ENCODE measurements at places on chromosomes 12 and 14. TPM values are rescaled to one million over a fixed set of nuclear protein-coding genes. Genes with fewer than 3 reads are reported as not detected.

RERG gene
- not detected for total RNA-seq

DHRS2 gene
- 3.1 TPM for total RNA-seq

- DNase-seq: no peak
These were observed 147.9 kb downstream of the RPS29 start for GRCh38 chr14:49438256-49438770.

DNA sequence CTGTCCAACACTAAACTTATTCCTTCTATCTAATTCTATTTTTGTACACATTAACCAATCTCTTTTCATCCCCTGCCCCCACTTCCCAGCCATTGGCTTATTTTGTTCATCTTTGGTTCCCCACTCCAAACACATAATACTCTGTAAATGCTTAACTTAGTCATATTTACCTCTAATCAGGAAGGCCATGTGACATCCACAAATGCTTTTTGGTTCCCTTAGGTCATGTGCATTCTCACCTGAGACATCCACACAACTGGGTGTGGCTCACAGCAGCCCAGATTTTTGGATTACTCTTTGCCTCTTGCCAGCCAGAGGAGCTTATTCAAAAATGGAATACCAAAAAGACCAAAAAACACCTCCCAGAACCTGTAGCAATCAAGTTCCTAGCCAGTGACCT, 28.4 kb downstream of the ARL1 start:
- no peak for DNase-seq

GRCh38 chr12:11687528-11687927, 38.1 kb downstream of the ETV6 start:
- DNase-seq: no peak

GRCh38 chr14:91706996-91707395, 24.9 kb downstream of the CATSPERB start:
- DNase-seq: no peak

DNA sequence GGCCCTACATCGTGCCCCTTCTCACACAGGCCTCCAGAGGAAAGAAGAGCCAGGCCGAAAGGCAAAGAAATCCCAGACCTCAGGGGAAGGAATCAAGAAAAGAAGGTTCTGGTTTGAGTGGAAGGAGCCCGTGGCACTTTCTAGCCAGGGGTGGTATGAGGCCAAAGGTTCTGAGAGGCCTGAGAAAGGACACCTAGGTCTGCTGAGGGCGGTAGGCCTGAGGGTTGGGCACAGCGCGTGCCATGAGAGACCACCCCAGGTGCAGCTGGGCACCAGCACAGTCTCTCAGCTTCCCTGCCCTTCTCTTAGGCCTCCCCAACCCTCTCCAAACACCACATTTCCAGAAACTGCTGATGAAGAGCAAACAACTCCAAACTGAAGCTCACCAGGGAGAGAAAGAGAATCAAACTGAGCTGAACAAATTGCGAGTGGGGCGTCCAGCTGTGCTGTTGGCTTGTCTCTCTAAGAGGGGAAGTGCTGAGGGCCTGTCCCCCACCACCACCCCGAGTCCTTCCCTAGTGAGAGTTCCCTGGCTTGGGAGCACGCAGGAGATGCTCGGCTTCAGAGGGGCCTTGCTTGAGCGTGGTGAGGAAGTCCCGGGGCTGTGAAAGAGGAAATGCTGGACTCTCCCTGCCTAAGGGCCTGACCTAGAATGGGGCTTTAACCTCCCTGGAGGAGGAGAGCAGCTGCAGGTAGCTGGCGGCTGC, 184.8 kb downstream of the ZFP36L1 start:
- no peak for DNase-seq

SIX6 gene
- total RNA-seq: not detected

DNA sequence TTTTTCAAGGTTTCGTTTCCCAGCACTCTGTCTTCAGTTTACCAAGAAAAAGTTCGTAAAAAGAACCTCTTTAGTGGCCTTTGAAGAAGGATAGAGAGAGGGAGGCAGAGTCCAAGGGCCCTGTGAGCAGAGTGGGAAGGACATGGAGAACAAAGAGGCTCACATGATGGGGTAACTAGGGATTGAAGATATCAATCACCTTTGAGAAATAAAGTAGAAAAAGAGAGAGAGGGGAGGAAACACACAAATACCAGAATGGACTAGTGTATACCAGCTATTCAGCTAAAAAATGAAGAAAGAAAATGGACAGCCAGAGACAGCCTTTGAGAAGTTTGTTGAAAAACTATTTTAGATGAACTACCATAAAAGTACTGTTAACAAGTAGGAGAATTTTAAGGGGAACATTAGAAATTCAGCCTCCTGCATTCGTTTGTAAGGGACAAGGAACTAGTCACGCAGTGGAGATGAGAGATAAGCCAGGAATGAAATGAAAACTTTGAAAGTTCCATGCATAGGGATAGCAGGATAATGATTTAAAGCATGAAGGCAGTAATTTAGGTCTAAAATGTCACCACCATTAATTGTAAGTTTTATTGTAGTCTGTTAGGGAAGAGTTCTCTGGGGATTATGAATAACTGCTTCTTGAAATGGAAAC, 82.1 kb downstream of the SPTSSA start:
- DNase-seq: no peak

CHFR gene
- 52.9 TPM for total RNA-seq

- DNase-seq: no peak
These were observed 8.1 kb downstream of the TTC9 start for GRCh38 chr14:70649803-70650202.

- no peak for DNase-seq
These were observed 29.2 kb downstream of the PITPNM2 start for GRCh38 chr12:123121670-123122069.

DNA sequence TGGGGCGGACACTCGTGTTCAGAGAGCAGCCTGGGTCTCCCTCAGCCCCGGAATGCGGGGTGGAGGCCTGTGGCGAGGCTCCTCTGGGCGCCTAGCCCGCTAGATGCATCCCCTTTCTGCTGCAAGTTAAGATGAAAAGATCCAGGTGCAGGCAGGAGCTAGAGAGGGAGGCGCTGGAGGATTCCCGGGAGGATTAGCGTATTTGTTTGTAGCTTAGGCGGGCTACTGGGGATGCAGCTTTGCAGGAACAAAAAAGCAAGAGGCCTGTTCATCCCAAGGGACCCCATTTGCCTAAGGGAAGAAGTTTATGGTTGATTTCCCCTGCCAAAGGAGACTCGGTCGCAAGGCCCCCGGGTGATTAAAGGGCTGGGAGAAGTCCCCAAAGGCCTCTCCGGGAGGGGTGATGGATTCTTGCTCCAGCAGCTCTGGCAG, 824 bp downstream of the CCDC177 start:
- DNase-seq: peak; percentile 66
